Hematopoietic multipotent progenitor cell treated with erythropoietin and hydrocortisone succinate and interleukin-3 and kit ligand, for 8 days (in vitro differentiated cells): ENCODE measurements at places on chromosomes 1 and 21.

GRCh38 chr1:206895325-206895724 is 1.9 kb upstream of the IL24 start:
- no peak for DNase-seq

DNA sequence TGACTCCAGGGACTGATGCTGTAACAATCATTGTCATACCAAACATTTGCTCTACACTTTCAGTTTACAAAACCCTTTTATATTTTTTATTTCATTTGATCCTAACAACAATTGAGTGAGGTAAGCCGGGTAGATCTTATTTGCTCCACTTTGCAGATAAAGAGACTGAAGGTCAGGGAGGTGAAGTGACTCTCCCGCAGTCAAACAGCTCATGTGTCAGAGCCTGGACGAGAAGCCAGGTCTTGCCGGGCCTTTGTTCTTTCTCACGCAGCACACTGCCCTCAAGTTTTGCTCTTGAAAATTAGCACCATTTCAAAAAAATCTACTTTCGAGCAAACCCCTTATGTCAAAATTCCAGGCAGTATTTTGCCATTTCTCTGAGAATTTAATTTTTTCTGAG is 65.2 kb downstream of the CD247 start:
- DNase-seq = no peak

DNA sequence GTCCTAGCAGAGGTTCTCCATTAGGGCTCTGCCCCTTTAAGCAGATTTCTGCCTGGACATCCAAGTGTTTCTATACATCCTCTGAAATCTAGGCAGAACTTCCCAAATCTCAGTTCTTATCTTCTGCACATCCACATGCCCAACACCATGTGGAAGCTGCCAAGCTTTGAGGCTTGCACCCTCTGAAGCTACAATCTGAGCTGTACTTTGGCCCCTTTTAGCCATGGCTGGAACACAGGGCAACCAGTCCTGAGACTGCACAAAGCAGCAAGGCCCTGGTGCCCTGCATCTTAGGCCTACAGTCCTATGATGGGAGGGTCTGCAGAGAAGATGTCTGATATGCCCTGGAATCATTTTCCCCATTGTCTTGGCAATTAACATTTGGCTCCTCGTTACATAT is 8.0 kb downstream of the HAO2 start:
- DNase-seq = no peak

DNA sequence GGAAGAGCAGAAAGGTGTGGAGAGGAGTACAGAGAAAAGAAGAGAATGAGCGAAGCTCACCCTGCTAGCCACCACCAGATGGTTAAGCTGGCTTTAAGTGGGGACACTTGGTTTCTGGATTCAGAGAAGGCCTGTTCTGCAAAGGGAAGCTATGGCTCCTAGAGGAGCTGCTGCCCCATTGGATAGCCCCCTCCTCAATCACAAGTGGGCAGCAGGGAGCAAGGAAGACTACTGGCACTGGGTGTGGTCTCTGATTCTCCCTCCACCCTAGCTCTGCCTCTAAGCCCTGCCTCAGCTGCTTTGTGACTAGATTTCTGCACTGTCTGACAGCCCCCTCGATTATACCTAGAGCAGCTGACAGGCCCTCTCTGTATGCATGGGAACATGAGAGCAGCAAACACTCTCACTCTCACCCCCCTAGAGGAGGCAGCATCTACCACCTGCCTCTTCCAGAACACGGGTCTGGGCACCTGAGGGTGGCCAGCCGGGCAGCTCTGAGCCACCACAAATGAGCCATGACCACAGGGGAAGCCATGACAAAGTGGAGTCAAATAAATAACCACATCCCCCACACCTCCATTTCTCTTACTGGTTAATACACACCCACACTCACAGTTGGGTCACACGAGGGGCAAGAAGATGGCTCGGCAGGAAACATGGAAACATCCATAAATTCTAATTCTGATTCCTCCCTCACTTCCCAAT is 13.6 kb downstream of the PLEKHA6 start:
- no peak for DNase-seq

GRCh38 chr1:211653293-211653692 is 22.1 kb downstream of the NEK2 start:
- DNase-seq = no peak

- DNase-seq = no peak
Measured at GRCh38 chr1:230827081-230827681, 41.1 kb downstream of the C1orf198 start.

- peak; percentile 45 for DNase-seq
Measured at GRCh38 chr21:36125512-36126207, 9.2 kb upstream of the CBR3 start.

GRCh38 chr1:27364696-27365371 is 1.9 kb downstream of the MAP3K6 start:
- DNase-seq = no peak

GRCh38 chr1:200495901-200496300 is 86.1 kb upstream of the ZNF281 start:
- DNase-seq = no peak

DNA sequence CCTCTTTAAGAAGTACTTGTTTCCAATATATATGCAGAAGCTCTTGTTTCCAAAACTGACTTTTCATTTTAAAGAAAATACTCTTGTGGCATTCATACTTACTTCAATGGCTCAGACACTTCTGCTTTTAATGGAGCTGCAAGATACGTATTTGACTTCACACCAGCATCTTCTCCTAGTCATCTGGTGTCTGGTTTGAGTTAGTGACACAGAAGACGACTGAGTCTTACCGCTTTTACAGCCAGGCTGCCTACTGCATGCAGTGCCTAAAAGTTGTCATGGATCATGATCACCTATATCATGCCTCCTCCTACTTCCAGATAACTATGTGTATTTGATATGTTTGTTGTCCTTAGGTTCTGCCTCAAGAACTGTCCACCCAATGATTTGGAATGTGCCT is 185.9 kb downstream of the TPR start:
- no peak for DNase-seq

- DNase-seq = no peak
Measured at GRCh38 chr1:95731466-95731865, 497.5 kb downstream of the RWDD3 start.

- DNase-seq = no peak
Measured at GRCh38 chr1:224223819-224224714, 41.0 kb downstream of the DEGS1 start.

DNA sequence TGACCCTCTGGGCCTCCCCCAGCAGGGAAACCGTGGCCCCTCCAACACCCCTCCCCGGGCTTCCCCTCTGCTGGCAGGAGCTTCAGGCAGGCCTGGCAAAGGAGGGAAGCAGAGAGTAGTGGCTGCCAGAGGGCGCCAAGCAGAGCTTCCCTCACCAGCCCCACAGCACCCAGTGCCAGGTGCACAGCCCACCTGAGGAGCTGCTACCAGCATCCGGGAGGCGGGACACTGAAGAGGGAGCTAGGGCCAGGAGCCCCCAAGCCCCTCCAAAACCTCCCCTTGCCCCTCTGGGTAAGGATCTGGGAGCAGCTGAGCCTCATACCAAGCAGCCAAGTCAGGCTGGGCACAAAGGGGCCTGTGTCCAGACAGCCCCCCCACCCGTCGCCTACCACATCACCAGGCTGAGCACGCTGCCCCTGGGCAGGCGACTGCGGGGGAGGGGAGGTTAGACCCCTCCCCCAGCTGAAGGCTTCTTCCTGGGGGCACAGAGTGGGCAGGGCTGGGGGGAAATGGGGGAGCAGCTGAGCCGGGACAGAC is 19.6 kb downstream of the CCDC24 start:
- DNase-seq = no peak

DNA sequence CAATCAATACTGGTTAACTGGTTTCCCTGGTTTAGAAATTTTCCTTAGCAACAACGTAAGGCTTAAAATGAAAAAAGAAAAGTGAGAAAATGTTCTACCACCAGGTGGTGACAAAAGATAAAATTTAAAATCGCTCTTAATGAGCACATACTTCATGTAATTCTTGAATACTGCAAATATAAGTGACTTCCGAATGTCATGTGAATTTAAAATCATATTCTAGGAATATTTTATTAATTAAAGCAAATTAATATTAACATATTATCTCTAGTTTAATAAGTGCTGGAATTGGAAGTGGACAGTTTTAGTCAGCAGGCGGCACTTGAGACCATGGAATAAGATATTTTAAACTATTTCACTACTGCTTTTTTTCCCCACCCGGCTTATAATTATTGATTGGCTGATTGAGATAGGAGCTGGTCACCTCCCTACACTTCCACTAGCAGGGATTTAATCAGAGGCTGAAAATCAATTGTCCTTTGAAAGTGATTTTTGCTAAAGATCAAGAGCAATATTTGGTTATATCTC is 5.0 kb upstream of the ADAMTS1 start:
- DNase-seq = peak; percentile 58

DNA sequence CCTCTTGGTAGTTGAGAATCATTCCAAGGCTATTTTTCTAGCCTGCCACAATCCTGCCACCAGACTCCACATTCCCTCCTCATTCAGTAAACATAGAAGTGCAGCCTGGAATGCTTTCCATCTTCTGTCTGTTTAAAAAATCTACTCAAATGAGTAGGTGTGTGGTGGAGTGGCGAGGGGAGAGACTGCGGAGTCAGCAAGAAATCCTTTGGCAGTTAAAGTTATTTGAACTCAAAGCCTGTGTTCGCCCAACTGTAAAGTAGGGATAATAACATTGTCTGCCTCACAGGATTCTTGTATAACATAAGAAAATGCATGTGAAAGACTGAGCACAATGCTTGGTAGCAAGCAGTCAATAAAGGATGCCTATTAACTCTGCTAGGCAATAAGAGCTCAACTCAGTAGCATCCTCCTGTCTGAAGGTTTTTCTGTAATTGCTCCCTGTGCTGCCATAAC is 22.2 kb upstream of the DPT start:
- no peak for DNase-seq

- peak; percentile 77 for DNase-seq
Measured at GRCh38 chr1:108617008-108617723, 43.7 kb downstream of the HENMT1 start.

DNA sequence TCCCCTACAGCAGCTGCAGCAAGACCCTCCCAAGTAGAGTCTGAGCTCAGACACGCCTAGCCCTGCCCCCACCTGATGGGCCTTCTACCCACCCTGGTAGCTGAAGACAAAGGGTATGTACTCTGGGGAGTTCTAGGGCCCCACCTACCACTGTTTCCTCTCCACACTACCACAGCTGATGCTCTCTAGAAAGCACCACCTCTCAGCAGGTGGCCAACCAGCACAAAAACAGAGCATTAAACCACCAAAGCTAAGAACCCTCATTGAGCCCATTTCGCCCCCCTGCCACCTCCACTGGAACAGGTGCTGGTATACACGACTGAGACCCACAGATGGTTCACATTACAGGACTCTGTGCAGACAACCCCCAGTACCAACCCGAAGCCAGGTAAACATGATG is 258.9 kb downstream of the SETD4 start:
- DNase-seq = no peak

DNA sequence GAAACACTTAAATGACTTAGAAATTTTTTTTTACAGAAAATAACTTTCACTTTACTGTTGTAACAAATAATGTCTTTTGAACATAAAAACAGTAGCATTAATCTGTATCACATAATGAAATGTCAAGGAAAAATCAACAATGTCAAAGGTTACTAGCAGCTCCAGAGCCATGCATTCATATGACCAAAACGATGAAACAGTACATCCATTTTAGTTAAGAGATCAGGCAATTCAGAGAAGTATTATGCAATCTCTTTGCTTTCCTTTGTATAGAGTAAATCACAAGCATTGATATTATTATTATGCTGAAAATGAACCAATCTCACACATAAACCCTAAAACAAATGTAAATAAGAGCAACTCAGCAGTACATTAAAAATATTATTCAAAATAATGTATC is 748.9 kb downstream of the PLA2G4A start:
- DNase-seq = no peak

DNA sequence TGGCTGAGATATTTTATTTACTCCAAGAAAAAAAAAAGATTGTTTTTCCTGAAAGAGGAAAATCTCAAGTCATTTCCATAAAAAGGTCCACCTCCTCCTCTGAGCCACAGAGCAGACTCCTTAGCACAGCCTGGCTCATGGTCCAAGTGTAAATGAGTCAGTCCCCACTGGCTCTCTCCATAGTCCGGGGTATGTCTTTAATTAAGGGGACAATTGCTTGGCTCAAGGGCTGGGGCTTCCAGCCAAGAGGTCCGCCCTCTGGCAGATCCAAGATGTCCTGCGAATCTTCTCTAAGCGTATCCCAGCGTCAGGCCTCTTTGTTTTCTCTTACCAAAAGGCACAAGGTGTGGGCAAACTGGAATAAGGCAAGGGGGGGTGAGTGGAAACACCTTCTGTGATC is 33.3 kb downstream of the FOXD2 start:
- DNase-seq = no peak
